GM10248 (cell line): ENCODE measurements at places on chromosomes 1 and 21.

GRCh38 chr1:2951856-2952255 lies 69.4 kb upstream of the ACTRT2 start:
- no peak for DNase-seq

GRCh38 chr1:226373376-226373775 lies 34.5 kb downstream of the PARP1 start:
- DNase-seq = no peak

DNA sequence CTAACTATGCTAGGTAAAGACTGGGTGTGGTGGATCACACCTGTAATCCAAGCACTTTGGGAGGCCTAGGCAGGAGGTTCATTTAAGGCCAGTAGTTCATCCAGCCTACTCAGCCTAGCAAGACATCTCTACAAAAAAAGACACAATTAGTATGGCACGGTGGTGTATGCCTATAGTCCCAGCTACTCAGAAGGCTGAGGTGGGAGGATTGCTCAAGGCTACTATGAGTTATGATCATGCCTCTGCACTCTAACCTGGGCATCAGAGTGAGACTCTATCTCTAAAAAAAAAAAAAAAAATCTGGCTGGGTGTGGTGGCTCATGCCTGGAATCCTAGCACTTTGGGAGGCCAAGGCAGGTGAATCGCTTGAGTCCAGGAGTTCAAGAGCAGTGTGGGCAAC lies 21.6 kb downstream of the NUP210L start:
- no peak for DNase-seq

GRCh38 chr1:117605164-117605773 lies 579 bp upstream of the TENT5C start:
- no peak for DNase-seq

DNA sequence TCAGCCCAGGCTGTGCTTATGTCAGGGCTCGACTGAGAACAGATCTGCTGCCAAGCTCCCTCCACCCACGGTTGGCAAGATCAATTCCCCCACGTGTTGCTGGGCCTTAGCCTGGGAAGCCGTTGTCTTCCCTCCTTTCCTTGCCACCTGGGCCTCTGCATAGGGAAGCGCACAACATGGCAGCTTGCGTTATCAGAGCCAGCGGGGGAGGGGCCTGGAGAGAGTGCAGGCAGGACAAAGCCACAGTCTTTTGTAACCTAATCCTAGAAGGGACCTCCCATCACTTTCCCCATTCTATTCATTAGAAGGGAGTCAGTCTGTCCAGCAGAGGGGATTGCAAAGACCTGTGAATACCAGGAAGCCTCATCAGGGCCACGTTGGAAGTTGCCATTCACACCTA lies 17.0 kb upstream of the IGSF21 start:
- no peak for DNase-seq

GRCh38 chr1:240287722-240288121 lies 196.0 kb downstream of the FMN2 start:
- DNase-seq = no peak

- DNase-seq = no peak
Observed at GRCh38 chr1:147053269-147053668, 115.1 kb downstream of the NBPF12 start.

- DNase-seq = no peak
Observed at GRCh38 chr1:28984311-28984684, 69.9 kb downstream of the EPB41 start.
